Central memory CD4-positive, alpha-beta T cell (primary cell): ENCODE measurements at places on chromosomes 3 and 15.

DNA sequence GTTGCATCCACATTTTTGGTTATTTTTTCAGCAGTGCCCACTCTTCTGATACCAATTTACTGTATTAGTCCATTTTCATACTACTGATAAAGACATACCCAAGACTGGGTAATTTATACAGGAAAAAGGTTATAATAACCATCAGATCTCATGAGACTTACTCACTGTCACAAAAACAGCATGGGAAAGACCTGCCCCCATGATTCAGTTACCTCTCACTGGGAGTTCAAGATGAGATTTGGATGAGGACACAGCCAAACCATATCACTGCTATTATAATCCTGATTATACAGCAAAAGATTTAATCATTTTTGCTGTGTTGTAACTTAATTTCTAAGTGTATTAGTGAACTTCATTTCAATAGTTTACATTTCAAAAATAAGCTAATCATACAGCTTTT, 6.6 kb downstream of the ZBED2 start:
- no peak for DNase-seq

- no peak for DNase-seq
These were observed 7.7 kb downstream of the NCKIPSD start for GRCh38 chr3:48678056-48678455.

- no peak for DNase-seq
These were observed 12.0 kb upstream of the RASGRF1 start for GRCh38 chr15:79102595-79102994.

DNA sequence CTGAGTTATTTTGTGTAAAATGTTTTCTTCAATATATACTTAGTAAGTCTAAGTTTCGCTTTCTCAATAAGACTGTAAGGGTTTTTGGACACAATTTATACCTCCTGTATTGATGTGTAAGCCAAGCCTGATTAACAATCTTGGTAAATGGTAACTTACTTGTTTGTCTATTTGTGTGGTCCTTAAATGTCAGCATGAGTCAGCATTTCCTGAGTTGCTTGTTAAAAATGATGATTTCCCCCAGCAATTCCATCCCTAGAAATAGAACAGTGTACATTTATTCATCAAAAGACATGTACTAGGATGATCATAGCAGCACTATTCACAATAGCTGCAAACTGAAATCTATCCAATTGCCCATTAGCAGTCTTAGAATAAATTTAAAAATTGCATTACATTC, 53.4 kb upstream of the LRIG1 start:
- no peak for DNase-seq

- no peak for DNase-seq
These were observed 150.7 kb downstream of the FOXB1 start for GRCh38 chr15:60154764-60155325.

- no peak for DNase-seq
These were observed 24.8 kb downstream of the SYNM start for GRCh38 chr15:99129644-99130043.

GRCh38 chr3:151318991-151319390, 2.4 kb upstream of the GPR87 start:
- DNase-seq: no peak

GRCh38 chr15:92714477-92715401, 59.2 kb upstream of the FAM174B start:
- DNase-seq: peak; percentile 54

DNA sequence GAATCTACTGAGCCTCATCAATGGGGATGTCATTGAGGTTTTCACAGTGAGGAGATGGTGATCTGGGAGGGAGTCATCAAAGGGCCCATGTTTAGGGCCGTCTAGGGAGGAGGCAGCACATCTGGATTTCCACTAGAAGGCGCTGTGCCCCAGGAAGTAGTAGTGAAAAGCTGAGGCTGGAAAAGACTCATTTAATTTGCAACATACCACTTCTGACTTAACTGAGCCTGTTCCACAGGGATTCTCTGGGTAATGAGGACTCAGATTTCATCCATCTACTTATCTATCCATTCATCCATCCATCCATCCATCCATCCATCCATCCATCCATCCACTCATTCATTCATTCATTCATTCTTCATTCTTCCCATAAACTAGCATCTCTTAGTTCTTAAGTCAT, 17.4 kb upstream of the SHF start:
- peak; percentile 49 for DNase-seq

- no peak for DNase-seq
These were observed 172.2 kb downstream of the GHSR start for GRCh38 chr3:172276103-172276502.

- DNase-seq: no peak
These were observed 176.7 kb upstream of the TLE3 start for GRCh38 chr15:70274255-70274880.

GRCh38 chr15:29844290-29844903, 22.1 kb upstream of the TJP1 start:
- DNase-seq: no peak

GRCh38 chr15:68572309-68572708, 6.5 kb upstream of the CORO2B start:
- DNase-seq: no peak

DNA sequence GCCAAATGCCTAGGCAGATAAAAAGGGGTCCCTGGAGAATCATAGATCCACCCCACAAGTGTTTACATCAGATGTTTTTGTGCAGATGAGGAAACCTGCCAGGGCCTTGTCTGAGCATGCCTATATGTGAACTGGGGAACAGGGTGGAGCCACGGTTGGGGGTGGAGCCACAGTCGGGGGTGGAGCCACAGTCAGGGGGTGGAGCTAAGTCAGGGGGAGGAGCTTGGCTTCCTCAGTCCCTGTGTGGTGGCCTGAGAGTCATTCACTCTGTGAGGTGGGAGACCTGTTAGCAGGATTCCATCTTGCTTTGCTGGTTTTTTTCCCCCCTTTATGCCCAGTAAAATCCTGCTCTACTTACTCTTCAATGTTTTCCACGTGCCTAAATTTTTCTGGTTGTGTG, 57.8 kb upstream of the TGFBR2 start:
- no peak for DNase-seq

DNA sequence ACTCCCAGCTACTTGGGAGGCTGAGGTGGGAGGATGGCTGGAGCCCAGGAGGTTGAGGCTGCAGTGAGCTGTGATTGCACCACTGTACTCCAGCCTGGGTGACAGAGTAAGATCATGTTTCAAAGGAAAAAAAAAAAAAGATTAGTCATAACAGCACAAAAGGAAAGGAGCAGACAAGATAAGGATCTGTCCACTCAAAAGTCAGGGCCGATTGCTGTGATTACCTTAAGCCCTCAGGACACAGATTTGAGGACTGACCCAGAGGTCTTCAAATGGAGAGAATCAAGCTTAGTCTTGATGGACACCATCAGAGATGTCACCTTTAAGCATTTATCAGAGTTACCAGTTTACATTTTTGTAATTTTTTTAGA, 23.9 kb upstream of the HEG1 start:
- DNase-seq: no peak

DNA sequence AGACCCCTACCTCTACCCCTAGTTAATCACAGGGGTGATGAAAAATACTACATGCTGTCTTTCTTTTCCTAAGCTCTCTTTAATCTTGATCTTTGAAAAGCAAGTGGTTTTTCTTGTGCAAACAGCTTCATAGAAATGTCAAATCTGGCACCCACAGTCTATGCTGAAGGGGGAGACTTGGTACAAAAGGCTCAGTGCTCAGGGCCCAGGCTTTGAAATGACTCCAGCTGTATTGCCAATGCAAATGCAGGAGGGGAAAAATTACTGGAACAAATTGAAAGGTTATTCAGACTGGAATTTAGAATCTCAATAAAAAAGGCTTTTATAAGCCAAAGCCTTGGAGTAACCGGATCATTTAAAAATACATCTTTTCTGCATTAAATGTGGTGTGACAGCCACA, 223.9 kb downstream of the LRTM1 start:
- no peak for DNase-seq

GRCh38 chr3:184291738-184292445, 7.1 kb upstream of the PSMD2 start:
- no peak for DNase-seq

DNA sequence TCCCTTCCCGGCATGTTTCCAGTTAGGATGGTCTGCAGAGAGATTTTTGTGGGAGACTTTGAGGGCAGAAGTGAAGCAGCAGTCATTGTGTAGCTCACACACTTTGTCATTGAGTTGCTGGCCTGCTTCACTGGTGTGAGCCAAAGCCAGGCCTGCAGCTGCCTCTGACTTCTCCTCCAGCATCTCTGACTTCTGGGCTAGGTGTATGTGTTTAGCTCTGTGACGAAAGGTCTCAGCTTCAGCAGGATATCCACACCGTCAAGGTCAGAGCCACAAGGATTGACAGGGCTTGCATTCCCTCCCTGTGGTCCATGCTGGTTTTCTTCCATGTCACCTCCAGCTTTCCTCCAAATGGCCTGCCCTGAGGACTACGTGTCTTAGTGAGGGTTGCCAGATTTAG, 57.1 kb upstream of the OSBPL11 start:
- DNase-seq: no peak

GRCh38 chr15:72865486-72865885, 81.9 kb upstream of the ADPGK start:
- no peak for DNase-seq

DNA sequence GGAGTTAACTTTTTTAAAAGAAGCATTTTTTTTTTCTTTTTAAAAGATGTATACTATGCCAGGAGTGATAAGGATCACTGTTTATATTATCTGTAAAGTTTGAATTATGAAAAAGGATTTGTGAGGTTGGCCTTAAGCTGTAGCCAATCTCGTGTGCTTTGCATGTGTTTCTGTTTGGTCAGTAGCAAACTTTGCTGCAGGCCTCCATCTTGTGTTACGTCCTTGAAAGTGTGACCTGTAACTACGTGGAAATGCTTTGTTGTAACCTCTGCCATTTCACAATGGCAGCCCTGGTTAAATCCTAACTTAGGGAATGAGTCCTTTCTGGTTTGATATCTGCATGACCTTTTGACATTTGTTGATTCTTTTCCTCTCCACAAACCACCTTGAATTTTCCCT, 1345.6 kb downstream of the NSUN3 start:
- no peak for DNase-seq

GRCh38 chr15:75043509-75044257, 20.3 kb downstream of the PPCDC start:
- no peak for DNase-seq

- no peak for DNase-seq
These were observed 30.7 kb upstream of the IGSF10 start for GRCh38 chr3:151491525-151491924.

DNA sequence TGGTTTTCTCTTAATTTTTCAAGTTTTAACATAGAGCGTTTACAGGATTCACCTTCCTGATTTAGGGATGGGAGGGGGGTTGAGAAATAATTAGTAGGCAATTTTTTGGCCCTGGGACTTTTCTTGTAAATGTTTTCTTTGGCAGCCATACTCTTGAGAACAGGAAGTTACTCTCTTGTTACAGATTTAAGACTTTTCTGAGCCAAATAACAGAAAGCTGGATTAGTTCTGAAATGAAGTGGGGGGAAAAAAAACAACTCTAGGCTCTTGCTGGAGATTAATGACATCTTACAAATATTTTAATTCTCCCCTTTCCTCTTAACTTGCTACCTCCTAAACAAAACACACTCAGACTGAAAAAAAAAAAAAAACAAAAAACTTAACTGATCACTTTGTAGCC, 13.8 kb upstream of the POLR2M start:
- no peak for DNase-seq

DNA sequence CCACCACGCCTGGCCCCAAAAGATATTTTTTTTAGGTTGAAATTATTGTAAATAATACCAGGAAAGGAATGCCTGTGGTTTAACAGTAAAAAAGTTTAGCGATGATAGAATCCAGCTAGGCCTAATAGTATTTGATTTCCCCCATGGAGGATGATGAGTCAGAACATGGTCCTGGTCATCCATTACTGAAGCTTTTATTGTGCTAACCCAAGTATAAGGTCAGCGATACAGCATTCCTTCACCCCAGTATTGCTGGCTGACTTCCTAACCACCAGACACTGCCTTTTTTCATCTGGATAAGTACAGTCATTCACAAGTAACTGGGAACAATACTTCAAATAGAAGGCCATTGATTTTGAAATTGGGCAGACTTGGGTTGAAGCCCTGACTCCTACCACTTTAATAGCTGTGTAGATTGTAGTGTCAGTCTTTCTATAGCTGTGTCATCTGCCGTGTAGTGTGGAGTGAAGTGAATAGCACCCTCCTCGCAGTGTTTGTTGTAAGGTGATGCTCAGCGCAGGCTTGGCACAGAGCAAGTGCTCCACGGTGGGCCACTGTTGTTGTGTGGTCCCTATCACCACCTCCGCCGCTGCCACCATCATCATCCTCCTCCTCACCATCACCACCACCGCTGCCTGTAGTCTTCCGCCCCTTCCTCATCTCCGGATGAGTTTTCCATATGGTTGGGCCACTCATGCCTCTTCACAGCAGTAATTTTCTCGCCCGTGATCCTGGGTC, 436.0 kb upstream of the TPM1 start:
- no peak for DNase-seq

DNA sequence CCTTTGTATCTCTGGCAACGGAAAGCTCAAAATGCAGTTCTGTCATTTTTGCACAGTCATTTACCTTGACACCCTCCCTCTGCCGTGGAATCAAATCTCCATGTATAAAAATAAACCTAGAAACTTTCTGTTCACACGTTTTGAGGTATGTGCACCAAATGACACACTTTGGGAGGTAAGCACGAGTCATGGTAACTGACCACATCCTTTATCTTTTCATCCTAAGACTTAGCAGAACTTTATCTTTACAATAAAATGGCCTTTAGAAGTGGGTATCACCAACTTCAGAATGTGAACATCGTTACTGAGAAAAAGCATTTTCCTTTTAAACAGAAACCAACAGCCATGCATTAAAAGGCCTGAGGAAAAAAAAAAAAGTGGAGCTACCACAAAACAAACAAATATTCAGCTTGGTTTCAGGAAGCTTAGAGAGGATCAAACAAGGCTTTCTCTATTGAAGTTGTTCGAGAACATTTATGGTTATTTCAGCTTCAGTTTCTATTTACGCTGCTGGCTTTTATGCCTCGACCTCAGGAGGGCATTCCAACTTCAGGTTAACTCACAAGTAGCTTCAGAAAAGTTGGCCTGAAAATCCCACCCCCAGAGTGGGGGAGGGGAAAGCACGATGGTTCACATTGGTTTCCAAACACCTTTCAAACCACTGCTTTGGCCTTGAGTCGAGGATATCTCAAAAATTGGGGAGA, 171.1 kb upstream of the ICE2 start:
- peak; percentile 84 for DNase-seq

- no peak for DNase-seq
These were observed 573.3 kb downstream of the EPHB1 start for GRCh38 chr3:135368316-135368715.
